Smooth muscle cell of the umbilical artery (primary cell): ENCODE measurements at places on chromosomes 12 and 14. TPM values are rescaled to one million over a fixed set of nuclear protein-coding genes. Genes with fewer than 3 reads are reported as not detected.

TMEM233 gene
- total RNA-seq, result 0.09 TPM in 1 of 2 replicates, not detected in the other

PMCH gene
- not detected in 2 replicates for total RNA-seq

ACSM4 gene
- total RNA-seq, result not detected in 2 replicates

CLEC4D gene
- not detected in 2 replicates for total RNA-seq

AREL1 gene
- total RNA-seq, result 30.6 and 41.5 TPM in 2 replicates

ACTR10 gene
- 46.4 and 62.1 TPM in 2 replicates for total RNA-seq

IL23A gene
- total RNA-seq, result not detected in 2 replicates

KIF5A gene
- 0.59 and 1.6 TPM in 2 replicates for total RNA-seq

CLEC6A gene
- total RNA-seq, result not detected in 2 replicates

POP5 gene
- total RNA-seq, result 43.0 and 57.9 TPM in 2 replicates

RIPK3 gene
- total RNA-seq, result not detected in 2 replicates

PLA2G1B gene
- not detected in 2 replicates for total RNA-seq

TNS2 gene
- total RNA-seq, result 6.9 and 7.4 TPM in 2 replicates

ZDHHC22 gene
- not detected in 2 replicates for total RNA-seq

ENDOU gene
- under 0.01 and 0.14 TPM in 2 replicates for total RNA-seq

C12orf54 gene
- not detected in 2 replicates for total RNA-seq

C12orf56 gene
- 0.30 and 1.8 TPM in 2 replicates for total RNA-seq

TGM1 gene
- 0.74 and 2.1 TPM in 2 replicates for total RNA-seq

EFS gene
- total RNA-seq, result 1.8 and 5.6 TPM in 2 replicates

MYF5 gene
- not detected in 2 replicates for total RNA-seq

HOXC4 gene
- total RNA-seq, result 1.1 and 1.5 TPM in 2 replicates

RPGRIP1 gene
- not detected in 2 replicates for total RNA-seq

MANSC4 gene
- 0.89 TPM in 1 of 2 replicates, not detected in the other for total RNA-seq

AGAP2 gene
- total RNA-seq, result 0.23 and 0.30 TPM in 2 replicates

TXNRD1 gene
- total RNA-seq, result 259 and 688 TPM in 2 replicates

ANG gene
- total RNA-seq, result 3.9 and 8.3 TPM in 2 replicates

NELL2 gene
- 1.5 TPM in 1 of 2 replicates, not detected in the other for total RNA-seq

ZNF891 gene
- 0.89 and 1.4 TPM in 2 replicates for total RNA-seq

TAS2R50 gene
- total RNA-seq, result 3.9 and 8.6 TPM in 2 replicates

LHX5 gene
- not detected in 2 replicates for total RNA-seq

SOX5 gene
- total RNA-seq, result 6.2 TPM in 2 replicates

MYH6 gene
- not detected in 2 replicates for total RNA-seq
